ENCODE measurements at places on chromosomes 2 and 18.

DNA sequence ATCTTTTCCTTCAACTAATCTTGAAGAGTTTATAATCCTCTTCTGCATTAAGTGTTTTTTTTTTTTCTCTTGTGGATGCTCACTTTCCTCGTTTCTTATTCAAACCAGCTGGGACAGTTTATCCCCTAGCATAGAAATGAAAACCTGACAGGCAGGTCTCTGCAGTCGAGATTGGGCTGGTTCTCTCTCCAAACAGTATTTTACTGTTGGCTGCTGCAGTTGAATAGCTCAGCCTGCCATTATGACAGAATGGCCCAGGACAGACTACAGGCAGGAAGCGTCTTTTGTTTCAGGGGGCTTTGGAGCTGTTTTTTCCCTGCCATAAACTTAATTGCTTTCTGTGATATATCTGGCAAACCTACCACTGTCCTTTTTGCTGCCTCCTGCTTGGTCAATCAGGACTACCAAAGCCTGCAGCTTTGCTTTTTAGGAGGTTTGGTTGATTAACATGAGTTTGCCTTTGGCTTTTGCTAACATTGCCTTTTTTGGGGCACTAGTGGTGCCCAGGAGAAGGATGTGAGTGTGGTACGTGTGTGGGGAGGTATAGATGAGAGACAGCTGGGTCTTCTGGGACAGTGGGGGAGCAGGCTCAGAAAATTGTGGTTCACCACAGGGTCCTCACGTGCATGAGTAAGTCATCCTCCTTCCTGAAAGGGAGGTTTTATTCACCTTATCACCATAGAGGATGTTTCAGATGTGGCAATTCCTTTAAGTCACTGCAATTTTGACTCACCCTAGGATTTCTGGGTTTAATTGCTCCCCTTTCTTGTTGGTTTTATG, 128.7 kb downstream of the LYPD6B start:
- H3K4me1 ChIP-seq = no peaks in the 10 kb centered on the region
- no peak overlapping the region for H3K4me3 ChIP-seq
- no peak for DNase-seq
- no peaks in the 10 kb centered on the region for H3K27me3 ChIP-seq
- H3K36me3 ChIP-seq = no peaks in the 10 kb centered on the region

- no peak for DNase-seq
- no peaks in the 10 kb centered on the region for H3K27me3 ChIP-seq
Observed at GRCh38 chr2:18829251-18829902, 240.0 kb upstream of the NT5C1B start.

DNA sequence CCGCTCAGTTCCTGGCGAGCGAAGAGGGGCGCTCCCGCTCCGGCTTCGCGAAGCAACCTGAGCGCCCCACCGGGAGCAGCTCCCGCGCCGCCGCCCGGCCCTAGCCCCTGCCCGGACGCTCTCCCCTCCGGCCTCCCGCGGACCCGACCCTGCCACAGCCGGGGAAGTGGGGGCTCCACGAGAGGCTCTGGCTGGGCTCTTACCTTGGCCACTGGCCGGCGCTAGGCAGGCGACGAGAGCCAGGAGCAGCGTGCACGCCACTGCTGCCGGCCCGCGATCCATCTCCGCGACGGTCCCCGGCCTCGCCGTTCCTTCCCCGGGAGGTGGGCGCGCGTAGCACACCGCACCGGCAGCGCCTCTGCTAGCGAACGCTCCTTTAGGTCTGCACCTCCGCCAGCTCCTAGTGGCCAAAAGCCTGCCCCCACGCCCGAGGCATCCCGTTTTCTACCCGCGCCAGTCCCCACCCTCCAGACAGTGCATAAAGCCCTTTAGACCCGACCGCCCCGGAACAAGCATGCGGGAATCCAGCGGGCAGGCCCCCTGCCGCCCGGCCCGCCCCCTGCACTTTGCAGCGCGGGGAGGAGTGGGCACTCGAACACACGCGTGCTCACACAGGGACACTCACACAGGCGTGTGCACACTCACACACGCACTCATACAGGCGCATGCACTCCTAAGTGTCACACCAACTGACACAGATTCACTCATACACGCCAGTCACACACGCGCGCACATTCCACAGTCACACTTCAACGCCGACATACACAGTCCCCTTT, at the start of gene LRP2:
Gene LRP2, minus strand, starts transcription at position 417 of the 776 bp plus-strand sequence. Its CDS starts 135 bp downstream, at position 282.
- H3K4me1 ChIP-seq = peaks cover 39% of the 10 kb centered on the region
- no peak within 1 kb of the TSS for H3K27ac ChIP-seq
- peak within 1 kb of the TSS; percentile 79 for H3K4me3 ChIP-seq
- DNase-seq = no peak
- H3K27me3 ChIP-seq = no peaks in the 10 kb centered on the region
- H3K36me3 ChIP-seq = no peaks in the 10 kb centered on the region

GRCh38 chr18:74185860-74186259, 37.5 kb downstream of the TIMM21 start:
- DNase-seq = no peak
- H3K4me3 ChIP-seq = no peak overlapping the region
- no peaks in the 10 kb centered on the region for H3K4me1 ChIP-seq
- H3K27me3 ChIP-seq = no peaks in the 10 kb centered on the region

DNA sequence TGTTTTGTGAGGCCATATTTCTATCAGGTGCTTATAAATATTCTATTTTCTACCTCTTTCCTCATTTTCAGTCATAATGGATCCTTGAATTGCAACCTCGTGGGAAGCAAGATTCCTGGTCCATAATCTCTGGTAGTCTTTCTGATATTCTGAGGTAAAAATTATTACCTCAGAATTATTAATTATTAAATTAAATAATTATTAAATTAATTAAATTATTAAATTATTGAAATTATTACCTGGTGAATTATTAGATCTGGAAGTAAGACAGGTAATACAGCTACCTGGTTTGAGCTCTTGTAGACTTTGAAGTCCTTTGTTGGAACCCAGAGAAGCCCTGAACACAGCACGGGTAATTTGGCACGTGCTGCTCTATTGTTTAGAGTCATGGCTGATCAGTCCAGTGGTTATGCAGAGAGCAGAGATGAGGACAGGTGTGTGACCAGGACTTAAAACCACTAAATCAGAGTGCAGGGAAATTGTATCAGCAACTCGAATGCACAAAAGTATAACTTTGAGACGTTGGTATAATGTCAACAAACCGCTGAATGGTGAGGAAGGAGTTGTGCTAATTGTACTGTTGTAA, 46.8 kb upstream of the PTPRM start:
- H3K4me3 ChIP-seq = no peak overlapping the region
- H3K27me3 ChIP-seq = no peaks in the 10 kb centered on the region
- no peaks in the 10 kb centered on the region for H3K36me3 ChIP-seq
- DNase-seq = no peak
- H3K4me1 ChIP-seq = no peaks in the 10 kb centered on the region
- no peak overlapping the region for H3K27ac ChIP-seq

GRCh38 chr18:66495844-66496243, 108.0 kb downstream of the CDH19 start:
- DNase-seq = no peak
- H3K36me3 ChIP-seq = no peaks in the 10 kb centered on the region
- H3K4me1 ChIP-seq = no peaks in the 10 kb centered on the region
- H3K4me3 ChIP-seq = no peak overlapping the region
- no peaks in the 10 kb centered on the region for H3K27me3 ChIP-seq

- no peak overlapping the region for H3K4me3 ChIP-seq
- no peaks in the 10 kb centered on the region for H3K27me3 ChIP-seq
- H3K36me3 ChIP-seq = no peaks in the 10 kb centered on the region
Observed at GRCh38 chr2:8343031-8343430, 338.8 kb upstream of the ID2 start.

DNA sequence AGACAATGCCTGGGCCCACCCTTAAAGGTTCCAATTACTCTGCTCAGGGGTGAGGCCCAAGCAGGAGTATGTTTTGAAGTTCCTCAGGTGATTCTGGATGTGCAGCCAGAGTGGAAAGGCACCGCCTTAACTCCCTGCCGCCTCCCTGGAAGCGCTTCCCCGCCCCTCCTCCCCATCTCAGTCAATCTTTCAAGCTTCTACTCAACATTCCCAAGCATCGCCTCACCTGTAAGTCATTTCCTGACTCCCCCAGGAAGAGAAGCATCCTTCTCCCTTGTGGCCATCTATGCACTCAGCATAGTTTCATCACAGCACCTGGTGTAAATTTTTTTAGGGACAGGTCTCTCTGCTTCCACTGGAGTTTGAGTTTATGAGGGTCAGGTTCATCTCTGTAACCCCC, 67.5 kb downstream of the MYL12B start:
- no peak for DNase-seq
- H3K4me1 ChIP-seq = no peaks in the 10 kb centered on the region
- no peaks in the 10 kb centered on the region for H3K27me3 ChIP-seq
- no peak overlapping the region for H3K4me3 ChIP-seq

DNA sequence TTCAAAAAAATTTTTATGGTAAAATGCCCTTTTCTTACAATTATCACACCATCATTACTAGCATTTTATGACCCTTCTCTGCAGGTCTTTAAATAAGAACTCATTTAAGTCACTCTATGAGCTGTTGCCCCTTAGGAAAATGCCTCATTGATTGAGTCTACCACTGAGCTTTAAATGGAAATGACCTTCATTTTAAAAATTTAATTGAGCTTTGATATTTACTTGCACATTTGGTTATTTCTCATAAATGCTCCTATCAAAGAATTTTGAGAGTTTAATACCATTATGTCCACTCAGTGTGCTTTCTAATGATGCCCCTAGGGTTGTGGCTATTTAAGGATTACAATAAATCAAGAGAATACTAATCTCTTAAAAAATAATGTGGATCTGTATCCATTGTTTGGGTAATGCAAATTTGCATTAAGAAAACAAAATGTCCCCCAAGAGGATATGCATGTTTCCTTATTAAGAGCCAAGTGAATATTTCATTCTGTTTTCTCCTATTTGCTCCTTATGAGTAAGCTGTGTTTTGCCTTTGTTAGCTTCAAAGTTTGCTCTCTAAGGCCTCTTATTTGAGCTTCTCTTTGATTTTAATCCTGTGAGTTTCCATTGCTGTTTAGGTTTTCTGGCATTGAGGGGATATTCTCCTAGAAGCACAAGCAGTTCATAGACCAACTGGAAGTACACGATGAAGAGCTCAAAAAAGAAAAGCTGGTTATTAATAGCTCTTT, 69.8 kb downstream of the CERS6 start:
- H3K27ac ChIP-seq = no peak overlapping the region
- H3K4me3 ChIP-seq = no peak overlapping the region
- DNase-seq = no peak
- peaks cover 21% of the 10 kb centered on the region for H3K4me1 ChIP-seq

- H3K27me3 ChIP-seq = no peaks in the 10 kb centered on the region
- no peak for DNase-seq
- no peak overlapping the region for H3K4me3 ChIP-seq
- H3K27ac ChIP-seq = no peak overlapping the region
- no peaks in the 10 kb centered on the region for H3K36me3 ChIP-seq
Observed at GRCh38 chr2:238149841-238150572, 8.8 kb upstream of the ERFE start.

GRCh38 chr18:3873698-3874097, 423.7 kb downstream of the TGIF1 start:
- H3K36me3 ChIP-seq = no peaks in the 10 kb centered on the region
- no peaks in the 10 kb centered on the region for H3K27me3 ChIP-seq
- no peak overlapping the region for H3K27ac ChIP-seq

DNA sequence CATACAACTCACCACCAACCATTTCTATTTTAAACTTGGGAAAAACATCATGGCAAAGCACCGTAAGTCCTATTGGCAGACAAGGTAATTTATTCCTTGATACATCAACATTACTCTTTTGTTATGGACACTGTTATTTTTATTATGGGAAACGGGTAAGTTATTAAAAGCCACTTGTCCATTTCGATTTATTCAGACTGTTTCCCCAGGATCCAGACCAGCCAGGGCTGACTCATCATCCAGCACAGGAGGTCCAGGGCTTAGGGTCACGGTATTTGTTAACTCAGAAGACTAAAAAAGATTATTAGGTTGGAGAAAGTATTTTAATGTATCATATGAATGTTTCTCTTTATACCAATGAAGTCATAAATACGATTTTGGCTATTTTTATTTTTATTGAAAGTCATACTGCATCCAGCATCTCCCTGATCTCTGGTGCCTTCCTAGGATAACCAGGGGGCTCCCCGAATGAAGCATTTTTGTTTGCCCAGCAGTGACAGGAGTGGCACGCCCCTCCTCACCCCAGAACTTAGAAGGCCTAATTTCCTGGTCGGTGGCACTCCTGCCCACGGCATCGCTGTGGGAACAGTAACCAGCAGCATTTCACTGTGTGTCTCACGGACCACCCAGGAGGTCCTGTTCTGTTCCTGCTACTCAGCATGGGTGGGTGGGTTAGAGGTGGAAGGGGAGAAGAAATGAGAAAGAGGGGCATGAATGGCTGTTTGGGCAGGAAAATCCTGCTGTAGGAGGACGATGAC, 446.1 kb downstream of the EIPR1 start:
- H3K27ac ChIP-seq = no peak overlapping the region

GRCh38 chr2:190569994-190570755, 35.7 kb upstream of the NEMP2 start:
- no peak overlapping the region for H3K4me3 ChIP-seq
- no peak for DNase-seq
- H3K36me3 ChIP-seq = no peaks in the 10 kb centered on the region
- H3K27me3 ChIP-seq = no peaks in the 10 kb centered on the region
- no peak overlapping the region for H3K27ac ChIP-seq

GRCh38 chr2:128637481-128638155, 318.9 kb upstream of the HS6ST1 start:
- no peaks in the 10 kb centered on the region for H3K4me1 ChIP-seq
- no peaks in the 10 kb centered on the region for H3K27me3 ChIP-seq

GRCh38 chr2:234376229-234376628, 120.7 kb downstream of the ARL4C start:
- H3K36me3 ChIP-seq = no peaks in the 10 kb centered on the region
- no peak overlapping the region for H3K4me3 ChIP-seq
- H3K27me3 ChIP-seq = no peaks in the 10 kb centered on the region
- no peak overlapping the region for H3K27ac ChIP-seq
- no peak for DNase-seq

DNA sequence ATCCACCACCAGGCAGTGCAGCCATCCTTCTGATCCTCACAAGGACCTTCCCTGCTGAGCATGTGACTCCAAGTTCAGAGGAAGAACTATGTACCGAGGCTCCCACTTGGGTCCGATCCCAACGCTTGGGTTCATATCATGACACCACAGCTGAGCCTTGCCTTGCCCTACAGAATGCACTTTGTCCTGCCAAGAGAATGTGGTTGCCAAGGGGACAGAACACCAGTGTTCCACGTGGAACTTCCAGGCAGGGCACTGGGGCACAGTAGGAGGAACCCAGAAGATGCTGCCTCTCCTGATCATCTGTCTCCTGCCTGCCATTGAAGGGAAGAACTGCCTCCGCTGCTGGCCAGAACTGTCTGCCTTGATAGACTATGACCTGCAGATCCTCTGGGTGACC, at the start of gene TEX51:
Gene TEX51, plus strand, starts transcription at position 255 of the 400 bp plus-strand sequence. Its CDS starts 29 bp downstream, at position 284.
- no peaks in the 10 kb centered on the region for H3K27me3 ChIP-seq
- H3K36me3 ChIP-seq = no peaks in the 10 kb centered on the region
- H3K4me1 ChIP-seq = no peaks in the 10 kb centered on the region
- H3K4me3 ChIP-seq = no peak within 1 kb of the TSS

DNA sequence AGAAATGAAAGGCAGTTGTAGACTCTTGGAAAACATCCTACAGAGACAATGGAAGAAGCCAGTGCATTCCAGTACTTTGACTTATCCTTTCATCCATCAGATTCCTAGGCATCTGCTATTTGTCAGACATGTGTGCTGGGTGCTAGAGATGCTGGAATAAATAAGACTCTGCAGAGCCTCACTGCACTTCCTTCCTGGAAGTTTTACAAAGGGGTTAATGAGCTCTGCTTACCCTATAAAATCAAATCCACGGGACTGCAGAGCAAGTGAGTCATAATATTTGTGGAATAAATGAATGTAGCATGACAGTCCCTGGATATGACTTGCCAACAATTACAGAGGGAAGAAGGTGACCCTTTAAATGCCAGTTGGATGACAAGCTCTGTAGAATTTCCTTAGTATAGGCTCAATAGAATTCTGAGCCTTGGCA, 52.7 kb upstream of the NPAS2 start:
- no peaks in the 10 kb centered on the region for H3K36me3 ChIP-seq
- H3K27ac ChIP-seq = no peak overlapping the region
- H3K27me3 ChIP-seq = no peaks in the 10 kb centered on the region
